ENCODE measurements at places on chromosomes 5 and 9.

- no peak for DNase-seq
Observed at GRCh38 chr5:132526974-132527564, 16.3 kb downstream of the IL5 start.

- no peak for DNase-seq
Observed at GRCh38 chr9:17315341-17315740, 180.5 kb downstream of the CNTLN start.

DNA sequence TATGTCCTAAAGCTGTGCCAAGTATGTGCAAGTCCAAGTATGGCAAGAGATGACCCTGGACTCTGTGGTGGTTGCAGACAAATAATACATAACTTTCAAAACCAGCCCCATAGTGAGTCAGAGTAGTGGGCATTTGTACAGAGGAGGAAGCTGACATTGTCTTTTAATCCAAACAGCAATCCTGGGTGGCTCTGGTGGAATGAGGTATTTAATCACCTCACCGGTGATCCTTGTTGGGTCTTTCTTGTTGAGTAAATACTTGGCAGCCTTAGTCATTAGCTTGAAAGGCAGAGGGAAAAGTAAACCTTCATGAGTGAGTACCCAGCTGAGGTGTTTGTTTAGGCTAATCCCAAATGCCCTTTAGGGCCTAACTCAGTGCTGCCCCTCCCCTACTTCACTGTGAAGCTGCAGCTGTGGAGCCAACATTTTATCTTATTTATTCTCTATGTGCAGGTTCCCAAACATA is 148.7 kb upstream of the SLC12A2 start:
- DNase-seq = no peak

- no peak for DNase-seq
Observed at GRCh38 chr5:22057012-22057411, 796.1 kb downstream of the CDH12 start.

- DNase-seq = no peak
Observed at GRCh38 chr5:6692906-6693305, 20.3 kb upstream of the TENT4A start.

DNA sequence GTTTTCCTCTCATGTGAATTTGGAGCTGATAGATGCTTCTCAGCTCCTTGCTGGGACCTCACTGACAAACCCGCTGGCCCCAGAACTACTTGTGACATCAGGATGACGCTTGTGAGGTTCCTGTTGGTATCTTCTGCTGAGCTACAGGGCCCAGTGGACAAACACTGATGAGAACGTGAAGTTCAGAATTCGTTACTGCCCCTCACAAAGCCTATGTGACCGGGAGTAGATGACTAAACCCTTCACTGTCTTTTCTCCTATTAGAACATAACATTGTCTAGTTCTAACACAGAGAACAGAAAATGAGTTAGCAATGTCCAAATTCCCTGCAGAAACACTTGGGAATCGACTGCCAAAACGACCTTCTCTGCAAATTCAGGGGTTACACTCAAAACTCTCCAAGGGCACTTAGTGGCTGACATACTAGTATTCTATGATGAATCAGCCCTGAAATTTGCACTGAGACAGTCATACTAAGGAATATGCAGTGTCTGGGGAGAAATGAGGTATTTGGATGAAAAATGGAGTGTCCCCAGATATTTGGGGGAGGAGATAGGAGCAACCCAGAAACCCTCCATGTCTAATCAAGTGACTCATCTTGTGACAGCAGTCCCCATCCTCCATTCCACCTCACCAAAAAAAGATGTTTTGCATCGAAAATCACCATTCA is 143.2 kb upstream of the TRIM32 start:
- no peak for DNase-seq

DNA sequence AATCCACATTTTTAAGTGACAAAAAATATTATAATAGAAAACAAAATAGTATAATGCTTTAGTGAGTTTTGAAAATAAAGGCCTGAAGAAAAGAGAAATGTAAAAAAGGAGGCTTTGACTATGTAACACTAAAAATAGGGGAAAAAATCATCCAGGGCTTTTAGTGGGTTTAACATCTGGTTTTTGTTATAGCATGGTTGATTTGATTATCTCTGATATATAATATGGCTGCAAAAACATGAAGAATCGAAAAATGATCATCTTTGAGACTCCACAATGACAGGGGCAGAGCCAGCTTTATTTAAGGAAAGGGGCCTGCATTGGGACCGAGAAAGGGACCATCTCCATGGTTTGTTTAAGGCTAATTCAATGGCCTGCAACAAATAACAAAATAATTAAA is 393.8 kb downstream of the PLK2 start:
- no peak for DNase-seq

- no peak for DNase-seq
Observed at GRCh38 chr9:109794361-109795012, 14.5 kb downstream of the PALM2AKAP2 start.

GRCh38 chr5:151288180-151288579 is 15.4 kb downstream of the SLC36A3 start:
- DNase-seq = no peak

DNA sequence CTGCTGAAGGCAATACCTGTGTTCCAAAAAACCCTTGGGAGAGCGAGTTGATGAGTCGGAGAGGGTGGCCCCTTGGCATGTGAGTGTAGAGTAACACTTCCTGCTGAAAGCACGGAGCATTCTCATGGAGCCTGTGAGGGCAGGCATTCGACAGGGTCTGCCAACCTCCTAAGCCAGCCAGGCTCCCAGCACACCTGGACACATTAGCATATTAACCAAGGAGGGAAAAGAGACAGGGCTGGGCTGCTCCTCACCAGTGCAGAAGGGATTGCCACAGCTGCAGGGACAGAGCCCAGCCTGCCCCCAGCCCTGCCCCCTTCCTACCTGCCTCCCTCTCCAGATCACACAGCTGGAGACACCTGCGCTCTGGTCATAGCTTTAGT is 46.4 kb upstream of the SEMA4D start:
- DNase-seq = no peak

DNA sequence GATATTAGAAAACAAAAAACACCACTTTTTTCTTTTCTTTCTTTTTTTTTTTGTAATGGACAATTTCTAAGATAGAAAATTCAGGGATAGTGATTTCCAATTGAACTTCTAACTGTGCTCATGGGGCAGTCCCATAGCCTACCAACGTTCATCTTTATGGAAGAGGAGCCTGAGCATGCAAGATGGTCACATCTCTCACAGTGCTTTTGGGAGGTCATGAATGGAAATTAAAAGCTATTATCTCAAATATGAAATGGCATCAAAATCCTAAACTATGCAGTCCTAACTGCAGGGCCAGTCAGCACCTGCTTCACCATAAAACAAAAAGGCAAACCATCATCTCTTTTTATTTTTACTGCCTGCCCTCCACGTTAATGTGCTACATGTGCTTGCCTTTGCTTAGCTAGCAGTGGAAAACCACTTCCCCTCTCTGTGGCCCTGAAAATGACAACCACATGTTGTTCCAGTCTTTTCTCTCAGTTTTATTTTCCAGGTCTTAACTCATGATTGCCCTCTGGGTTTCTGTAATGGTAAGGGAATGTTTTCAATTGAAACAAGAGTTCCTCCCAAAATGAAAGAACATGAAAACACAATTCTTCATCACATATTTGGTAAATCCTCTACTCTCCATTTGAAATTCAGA is 16.7 kb downstream of the IFNB1 start:
- DNase-seq = no peak

- no peak for DNase-seq
Observed at GRCh38 chr9:124522121-124523098, 15.2 kb upstream of the NR5A1 start.

- DNase-seq = no peak
Observed at GRCh38 chr9:138071731-138072130, 194.1 kb downstream of the CACNA1B start.

DNA sequence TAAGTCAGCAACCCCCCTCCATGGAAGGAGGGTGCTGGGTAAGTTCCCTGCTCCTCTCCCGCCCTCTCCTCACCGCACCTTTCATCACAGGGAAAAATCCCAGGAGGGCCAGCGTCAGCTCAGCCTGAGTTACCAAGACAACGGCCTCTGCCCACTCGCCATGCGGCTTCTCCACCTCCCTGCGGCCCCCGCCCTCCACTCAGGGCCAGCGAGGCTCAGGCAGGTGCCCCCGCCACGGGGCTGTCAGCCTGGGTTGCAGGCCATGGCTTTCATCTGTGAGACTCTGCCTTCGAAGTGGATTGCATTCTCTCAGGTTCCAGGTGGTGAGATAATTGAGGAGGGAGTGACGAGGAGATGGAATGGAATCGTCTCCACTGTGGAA is 27.2 kb upstream of the LAMC3 start:
- no peak for DNase-seq

DNA sequence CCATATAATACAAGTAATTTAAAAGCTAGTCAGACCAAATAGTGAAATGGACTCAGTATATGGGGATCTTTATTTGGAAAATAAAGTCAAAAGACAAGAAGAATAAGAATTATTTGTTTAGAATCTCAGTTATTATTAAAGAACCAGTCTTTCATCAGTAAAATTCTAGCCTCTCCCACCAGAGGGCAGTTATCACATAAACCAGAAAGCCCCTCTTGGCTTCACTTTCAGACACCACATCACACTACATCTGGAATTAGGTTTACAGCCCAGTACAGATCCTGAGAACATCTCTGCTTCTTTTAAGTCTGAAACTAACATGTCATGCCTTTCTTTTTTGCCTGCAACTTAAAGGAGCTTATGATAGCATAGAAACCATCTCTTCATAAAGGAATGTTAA is 12.2 kb upstream of the HSPB3 start:
- DNase-seq = no peak

DNA sequence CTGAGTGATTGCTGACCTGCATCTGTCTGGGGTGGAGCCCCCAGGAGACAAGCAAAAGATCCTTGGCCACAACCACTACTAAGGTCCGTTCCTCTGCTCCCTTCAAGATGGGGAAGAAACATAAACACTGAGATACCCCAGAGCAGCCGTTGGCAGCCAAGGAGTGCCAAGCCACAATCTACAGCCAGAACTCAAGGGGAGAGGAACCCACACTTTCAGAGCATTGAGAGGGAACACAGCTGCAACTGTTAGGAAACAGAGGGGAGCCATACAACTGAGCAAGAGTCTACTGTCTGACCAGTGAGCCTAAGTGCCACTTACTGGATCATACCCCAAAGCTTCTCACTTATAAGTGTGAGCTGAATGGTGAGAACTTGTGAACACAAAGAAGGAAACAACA is 44.6 kb upstream of the ADRB2 start:
- no peak for DNase-seq

GRCh38 chr5:180138976-180139730 is 67.6 kb upstream of the RNF130 start:
- no peak for DNase-seq

- DNase-seq = no peak
Observed at GRCh38 chr5:7207979-7208378, 188.0 kb upstream of the ADCY2 start.

- DNase-seq = no peak
Observed at GRCh38 chr9:107229241-107229741, 53.8 kb upstream of the RAD23B start.

DNA sequence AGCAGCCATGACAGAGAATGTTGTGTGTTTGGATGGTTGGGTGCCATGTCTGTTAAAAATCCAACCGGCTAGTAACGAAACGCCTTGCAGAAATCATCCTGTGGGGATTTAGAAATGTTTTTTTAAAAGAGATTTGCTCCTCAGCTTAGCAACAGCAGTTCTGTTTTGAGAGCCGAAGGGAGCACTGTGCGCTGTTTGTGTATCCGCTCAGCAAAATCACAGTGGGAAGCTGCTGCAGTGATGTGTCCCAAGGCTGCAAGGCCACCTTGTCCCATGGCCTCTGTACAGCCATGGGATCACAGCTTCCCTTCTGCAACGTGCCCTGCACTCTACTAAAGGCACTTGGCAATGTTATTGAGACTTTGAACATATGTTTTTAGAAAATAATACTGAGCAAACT is 40.9 kb downstream of the TRIO start:
- no peak for DNase-seq

DNA sequence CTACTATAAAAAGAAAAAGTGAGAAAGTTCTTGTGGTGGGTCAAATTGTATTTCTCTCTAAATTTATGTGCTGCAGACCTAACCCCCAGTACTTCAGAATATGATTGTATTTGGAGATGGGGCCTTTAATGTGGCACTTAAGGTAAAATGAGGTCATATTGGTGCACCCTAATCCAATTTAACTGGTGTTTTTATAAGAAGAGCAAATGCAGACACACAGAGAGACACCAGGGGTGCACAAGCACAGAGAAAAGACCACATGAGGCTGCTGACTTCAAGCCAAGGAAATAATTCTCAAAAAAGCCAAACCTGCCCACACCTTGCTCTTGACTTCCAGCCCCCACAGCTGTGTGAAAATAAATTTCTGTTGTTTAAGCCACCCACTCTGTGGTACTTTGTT is 80.2 kb upstream of the HTR4 start:
- DNase-seq = no peak

- DNase-seq = no peak
Observed at GRCh38 chr9:120932086-120932823, 5.7 kb upstream of the TRAF1 start.

- DNase-seq = no peak
Observed at GRCh38 chr5:90680921-90681563, 122.4 kb downstream of the ADGRV1 start.

DNA sequence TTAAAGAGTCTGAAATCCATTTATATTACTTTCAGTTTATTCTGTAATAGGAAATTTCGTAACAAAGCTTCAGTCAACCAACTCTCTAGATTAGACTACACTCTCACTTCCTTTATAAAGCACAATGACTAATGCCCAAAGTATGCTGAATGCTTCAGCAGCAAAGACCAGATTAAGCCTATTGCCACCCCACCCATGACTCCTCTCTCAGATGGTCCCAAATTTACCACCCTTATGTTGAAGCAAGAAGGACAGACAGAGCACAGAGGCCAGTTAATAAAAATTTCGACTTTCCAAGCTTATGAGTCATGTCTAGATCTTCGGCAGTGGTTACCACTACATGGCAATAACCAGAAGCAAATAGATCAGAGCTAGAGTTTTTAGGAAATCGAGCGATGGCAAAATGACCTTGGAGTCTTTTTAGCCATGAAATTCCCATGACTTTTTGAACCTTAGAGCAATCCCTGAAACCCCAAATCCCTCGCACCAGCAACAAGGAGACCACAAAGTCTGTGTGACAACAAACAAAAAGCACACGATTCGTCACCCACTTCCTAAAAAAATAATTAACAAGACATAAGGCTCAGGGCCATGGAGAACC is 287.8 kb upstream of the RASA1 start:
- DNase-seq = no peak

DNA sequence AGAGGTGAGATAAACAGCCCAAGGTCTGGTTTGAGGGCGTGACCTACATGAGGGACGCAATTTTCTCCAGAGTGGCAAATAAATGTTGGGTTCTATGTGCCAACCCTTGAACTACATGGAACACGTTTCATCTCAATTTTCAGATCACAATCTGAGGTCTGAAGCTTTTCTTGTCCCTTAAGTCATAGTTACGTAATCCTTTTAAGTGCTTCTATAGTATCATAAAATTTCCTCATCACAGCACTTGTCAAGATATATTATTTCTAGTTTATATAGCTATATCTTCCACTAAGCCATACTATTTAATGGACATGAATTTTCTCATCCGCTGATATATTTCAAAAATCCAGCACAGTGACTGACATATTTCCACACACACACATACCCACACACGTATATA is 53.1 kb upstream of the GRIN3A start:
- no peak for DNase-seq
